ENCODE measurements at places on chromosomes 2 and 18. TPM values are rescaled to one million over a fixed set of nuclear protein-coding genes. Genes with fewer than 3 reads are reported as not detected.

DNA sequence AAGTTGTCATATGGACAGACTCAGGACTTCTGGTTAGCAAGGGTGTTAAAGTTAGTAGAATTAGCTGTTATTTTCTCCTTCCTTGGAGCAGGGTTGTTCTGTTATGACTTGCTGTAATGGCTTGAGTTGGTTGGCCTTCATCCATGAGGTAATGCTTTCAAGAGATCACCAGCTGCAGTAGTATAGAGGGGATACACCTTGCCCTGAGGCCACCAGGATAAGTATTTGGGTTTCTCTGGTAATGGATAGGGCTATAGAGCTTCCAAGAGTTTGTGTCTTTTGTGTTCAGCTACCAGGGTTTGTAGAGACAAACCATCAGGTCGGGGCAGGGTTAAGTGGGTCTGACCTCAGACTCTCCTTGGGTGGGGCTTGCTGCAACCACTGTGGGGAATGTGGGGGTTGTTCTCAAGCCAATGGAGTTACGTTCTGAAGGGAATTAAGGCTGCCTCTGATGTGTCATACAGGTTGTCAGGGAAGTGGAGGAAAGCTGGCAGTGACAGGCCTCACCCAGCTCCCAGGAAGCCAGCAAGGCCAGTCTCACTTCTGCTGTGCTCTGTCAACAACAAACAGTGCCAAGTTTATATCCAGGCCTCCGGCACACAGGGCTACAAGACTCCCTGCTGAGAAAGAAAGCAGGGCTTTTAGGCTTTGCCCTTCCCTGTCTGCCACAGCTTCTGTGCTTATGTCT is 356.6 kb downstream of the SPAG16 start:
- no peak for DNase-seq

- DNase-seq = no peak
These were observed 149.6 kb upstream of the SMAD7 start for GRCh38 chr18:49100226-49100968.

GRCh38 chr18:31371989-31372388 is 4.6 kb upstream of the DSG4 start:
- no peak for DNase-seq

GRCh38 chr2:127733816-127734537 is 32.7 kb downstream of the SFT2D3 start:
- DNase-seq = no peak

DNA sequence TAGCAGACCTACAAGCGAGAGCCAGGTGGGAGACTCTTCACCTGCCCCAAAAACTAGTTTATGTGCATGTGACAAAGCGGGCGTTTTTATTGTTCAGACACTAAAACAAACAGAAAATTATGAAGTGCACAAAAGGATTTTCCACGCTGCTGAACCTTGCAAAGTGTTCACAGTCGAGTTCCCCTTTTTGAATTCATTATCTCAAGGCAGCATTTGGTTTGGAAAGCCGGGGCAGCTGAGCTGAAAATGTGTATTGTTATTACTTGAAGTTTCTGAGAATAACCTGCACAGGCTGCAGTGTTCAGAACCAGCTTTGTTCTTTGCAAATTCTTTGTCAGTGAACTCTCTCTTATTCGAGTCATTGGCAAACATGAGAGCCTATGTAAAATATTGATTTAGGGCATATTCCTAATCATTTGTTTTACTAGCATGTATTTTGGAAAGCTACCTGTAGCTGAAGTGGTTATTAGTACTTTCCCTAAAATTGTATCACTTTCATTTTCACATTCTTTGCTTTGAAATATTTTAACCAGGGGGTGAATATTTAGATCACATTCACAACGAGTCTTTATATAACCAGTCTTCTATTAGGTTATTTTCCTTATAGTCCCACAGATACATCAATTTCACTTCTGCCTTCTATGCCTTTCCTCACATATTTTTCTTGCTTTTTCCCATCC is 59.5 kb downstream of the LRRTM1 start:
- DNase-seq = no peak

The ST8SIA5 gene
- not detected for total RNA-seq
